Activated CD4-positive, alpha-beta memory T cell treated with anti-CD3 and anti-CD28 coated beads, Interleukin-2, amount 10 ng/mL, durations not matched to agents 7 days and 5 days (primary cell): ENCODE measurements at places on chromosomes 6 and 20. TPM values are rescaled to one million over a fixed set of nuclear protein-coding genes. Genes with fewer than 3 reads are reported as not detected.

- no peak for DNase-seq
Measured at GRCh38 chr20:12156252-12156651, 238.6 kb downstream of the BTBD3 start.

DNA sequence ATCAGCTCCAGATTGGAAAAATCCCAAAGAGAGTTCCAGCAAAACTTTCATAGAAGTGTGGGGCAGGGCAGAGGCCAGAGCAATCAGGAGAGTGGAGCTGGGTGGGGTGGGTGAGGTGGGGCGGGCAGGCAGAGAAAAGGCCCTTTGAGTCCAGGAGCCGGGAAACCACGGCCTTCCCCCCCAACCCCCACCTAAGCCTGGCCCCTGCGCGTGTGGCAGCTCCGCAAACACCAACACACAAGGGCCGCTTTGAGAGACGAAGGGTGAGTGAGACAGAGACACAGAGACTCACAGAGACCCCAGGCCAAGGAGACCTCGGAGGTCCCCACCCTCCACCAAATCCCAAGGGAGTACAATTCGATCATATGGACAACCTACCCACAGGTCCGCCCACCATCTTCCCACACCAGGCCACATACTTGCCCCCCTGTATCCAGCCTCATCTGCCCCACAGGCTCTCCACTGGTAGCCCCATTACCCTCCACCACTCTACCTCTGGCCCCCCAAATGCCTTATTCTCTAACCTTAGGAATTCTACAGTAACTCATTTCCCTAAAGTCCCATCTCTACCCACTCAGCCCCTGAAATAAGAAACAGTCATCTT lies 1.7 kb downstream of the COL11A2 start:
- DNase-seq, result no peak

DNA sequence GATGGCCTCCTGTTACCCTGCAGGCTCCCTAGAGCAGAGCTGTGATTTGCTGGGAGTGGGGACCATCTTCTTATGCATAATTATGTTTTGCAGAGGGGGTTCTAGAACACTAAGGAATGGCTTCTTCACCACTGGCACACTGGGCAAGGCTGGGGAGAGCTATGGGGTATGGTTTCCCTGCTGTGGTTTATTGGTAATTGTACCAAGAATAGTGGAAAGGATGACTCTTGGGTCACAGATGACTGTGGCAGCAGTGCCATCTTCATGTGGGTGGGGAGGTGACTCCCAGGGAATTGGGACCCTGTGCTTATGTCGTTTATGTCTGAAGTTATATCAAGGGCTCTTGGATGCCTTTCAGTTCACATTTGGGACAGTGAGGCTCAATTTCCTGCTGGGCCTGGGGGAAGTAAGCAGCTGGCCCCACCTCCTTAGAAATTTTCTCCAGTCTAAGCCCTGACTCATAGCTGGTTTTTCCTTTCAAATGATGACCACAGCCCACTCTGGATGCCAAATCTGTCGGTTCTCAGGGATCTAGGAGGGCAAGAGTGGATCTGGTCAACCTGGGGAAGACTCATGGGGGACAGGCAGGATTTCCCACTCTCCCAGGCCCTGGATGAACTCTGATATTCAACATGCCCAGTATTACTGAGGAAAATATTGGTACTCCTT lies 230.8 kb downstream of the LRFN2 start:
- no peak for DNase-seq

DNA sequence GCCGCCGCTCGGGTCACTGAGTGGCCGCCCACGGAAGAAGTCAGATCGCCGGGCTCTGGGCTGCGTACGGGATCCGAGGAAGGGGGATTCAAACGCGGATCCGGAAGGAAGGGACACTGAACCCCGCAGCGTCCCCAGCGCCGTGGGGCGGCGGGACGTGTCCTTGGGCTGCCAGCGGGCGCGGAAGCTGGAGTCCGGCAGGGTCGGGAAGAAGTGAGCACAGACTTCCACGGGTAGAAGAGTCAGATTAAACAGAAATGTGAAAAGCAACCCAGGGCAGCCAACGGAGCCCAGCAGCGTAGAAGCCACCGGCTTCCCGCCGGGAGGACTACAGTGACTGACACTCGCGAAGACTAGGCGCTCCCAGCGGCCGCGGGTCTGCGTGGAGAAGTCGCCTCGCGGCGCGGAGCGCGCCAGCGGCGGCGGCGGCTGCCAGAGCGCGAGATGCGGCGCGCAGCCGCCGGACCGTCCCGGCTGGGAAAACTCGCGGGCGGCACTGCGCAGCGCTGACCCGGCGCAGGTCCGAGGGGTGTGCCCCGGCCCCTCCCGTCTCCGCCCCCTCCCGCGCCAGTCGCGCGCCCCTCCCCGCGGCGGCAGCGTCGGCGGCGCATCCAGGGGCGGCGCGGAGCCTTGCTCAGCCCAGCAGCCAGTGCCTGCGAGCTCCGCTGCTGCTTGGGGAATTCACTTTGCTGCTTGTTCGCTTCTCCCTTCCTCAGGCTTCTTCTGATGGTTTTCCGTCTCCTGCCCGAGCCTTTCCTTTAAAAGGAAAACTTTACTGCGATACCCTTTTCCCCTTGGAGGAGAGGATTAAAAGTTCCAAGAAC lies at the start of gene SAMD5:
Gene SAMD5, plus strand, starts transcription at position 649 of the 824 bp plus-strand sequence. CDS start 239 bp downstream, outside the sequence.
- DNase-seq, result no peak

- DNase-seq, result no peak
Measured at GRCh38 chr6:23851522-23851921, 274.5 kb upstream of the NRSN1 start.

Gene HSPA1L
- 3.0 TPM for total RNA-seq

Gene PLG
- not detected for total RNA-seq

Gene NRSN1
- not detected for total RNA-seq
